ENCODE measurements at places on chromosomes 16 and 17. TPM values are rescaled to one million over a fixed set of nuclear protein-coding genes. Genes with fewer than 3 reads are reported as not detected.

- no peak for DNase-seq
Observed at GRCh38 chr17:36001110-36001771, at the start of gene CCL15. TSS of gene CCL15 (minus strand) at chr17:36001553. CDS start at chr17:36001492, 61 bp downstream.

DNA sequence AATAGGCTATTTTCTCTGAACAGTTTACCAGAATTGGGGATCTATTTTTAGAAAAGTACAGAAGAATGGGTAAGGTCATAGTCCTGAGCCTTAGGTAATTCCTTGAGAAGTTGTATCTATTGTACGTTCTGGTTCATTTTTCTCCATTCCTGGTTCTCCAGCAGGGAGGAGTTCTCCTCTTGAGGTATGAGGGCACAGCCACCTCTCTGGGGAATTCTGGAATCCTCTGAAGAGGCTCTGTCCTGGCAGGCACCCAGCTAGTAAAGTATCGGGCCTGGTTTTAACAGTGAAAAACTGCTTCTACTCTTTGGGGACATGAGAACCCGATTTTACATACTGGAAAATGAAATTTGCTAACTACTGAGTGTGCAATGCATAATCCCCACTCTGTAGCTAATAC is 19.6 kb upstream of the PMFBP1 start:
- no peak for DNase-seq

DNA sequence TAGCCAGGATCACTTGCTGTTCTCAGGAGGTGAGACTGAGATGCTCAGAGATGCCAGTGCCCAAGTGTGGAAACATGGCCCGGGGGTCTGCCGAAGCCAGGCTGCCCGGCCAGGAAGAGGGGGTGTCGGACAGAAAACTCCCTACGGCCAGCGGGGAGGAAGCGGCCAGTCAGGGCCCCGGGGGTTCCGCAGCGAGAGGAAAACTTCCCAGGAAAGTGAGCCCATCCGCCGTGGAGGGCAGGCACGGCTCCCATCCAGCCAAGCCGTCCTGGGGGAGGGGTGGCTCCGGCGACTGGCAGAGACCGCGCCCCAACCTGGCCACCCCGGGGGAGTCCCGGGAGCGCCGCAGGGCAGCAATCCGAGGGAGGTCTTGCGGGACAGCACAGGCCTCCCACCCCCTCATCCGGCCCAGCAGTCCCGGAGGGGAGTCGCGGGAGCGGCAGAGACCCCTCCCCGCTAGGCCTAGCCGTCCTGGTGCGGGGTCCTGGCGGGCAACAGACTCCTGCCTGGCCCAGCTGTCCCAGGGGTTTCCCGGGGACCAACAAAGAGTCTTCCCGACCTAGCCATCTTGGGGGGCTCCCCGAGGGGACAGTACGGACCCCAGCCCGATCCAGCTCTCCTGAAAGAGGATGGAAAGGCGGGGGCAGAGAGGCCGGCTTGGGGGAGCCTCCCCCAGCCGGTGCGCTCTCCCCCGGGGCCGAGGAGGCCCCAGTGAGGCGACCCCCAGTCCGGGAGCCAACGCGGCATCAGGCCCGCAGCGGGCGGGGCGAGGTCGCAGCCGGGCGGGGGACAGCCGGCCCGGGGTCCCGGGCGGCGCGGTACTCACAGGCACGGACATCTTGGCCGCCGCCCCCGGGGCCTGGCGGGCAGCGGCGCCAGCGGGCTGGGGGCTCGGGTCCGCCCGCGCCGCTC is 13.8 kb upstream of the BCAR1 start:
- peak; percentile 66 for DNase-seq

The ANKRD40CL gene
- 1.6 TPM for total RNA-seq

The HGS gene
- 66.9 TPM for total RNA-seq

All from body of pancreas (tissue), 4 donors.